ENCODE measurements at places on chromosomes 6 and 20. TPM values are rescaled to one million over a fixed set of nuclear protein-coding genes. Genes with fewer than 3 reads are reported as not detected.

GRCh38 chr6:64074981-64075380 lies 439.4 kb downstream of the PHF3 start:
- no peak overlapping the region for H3K4me3 ChIP-seq
- DNase-seq = no peak
- H3K36me3 ChIP-seq = no peaks in the 10 kb centered on the region
- H3K27ac ChIP-seq = no peak overlapping the region

The NMBR gene
- total RNA-seq = not detected

The HRH3 gene
- total RNA-seq = not detected

- H3K27ac ChIP-seq = no peak overlapping the region
- no peak overlapping the region for H3K4me3 ChIP-seq
- H3K4me1 ChIP-seq = peaks cover 24% of the 10 kb centered on the region
- DNase-seq = no peak
- no peaks in the 10 kb centered on the region for H3K36me3 ChIP-seq
- H3K27me3 ChIP-seq = no peaks in the 10 kb centered on the region
Observed at GRCh38 chr6:25061289-25061936, 125.7 kb upstream of the RIPOR2 start.

The GUCA1A gene
- total RNA-seq = not detected

The BANF2 gene
- total RNA-seq = not detected

- peaks cover 2% of the 10 kb centered on the region for H3K27me3 ChIP-seq
- H3K4me1 ChIP-seq = no peaks in the 10 kb centered on the region
- no peak overlapping the region for H3K27ac ChIP-seq
- no peaks in the 10 kb centered on the region for H3K36me3 ChIP-seq
- H3K4me3 ChIP-seq = no peak overlapping the region
Observed at GRCh38 chr6:125129354-125129753, 24.2 kb upstream of the TPD52L1 start.

The MUC22 gene
- total RNA-seq = not detected

DNA sequence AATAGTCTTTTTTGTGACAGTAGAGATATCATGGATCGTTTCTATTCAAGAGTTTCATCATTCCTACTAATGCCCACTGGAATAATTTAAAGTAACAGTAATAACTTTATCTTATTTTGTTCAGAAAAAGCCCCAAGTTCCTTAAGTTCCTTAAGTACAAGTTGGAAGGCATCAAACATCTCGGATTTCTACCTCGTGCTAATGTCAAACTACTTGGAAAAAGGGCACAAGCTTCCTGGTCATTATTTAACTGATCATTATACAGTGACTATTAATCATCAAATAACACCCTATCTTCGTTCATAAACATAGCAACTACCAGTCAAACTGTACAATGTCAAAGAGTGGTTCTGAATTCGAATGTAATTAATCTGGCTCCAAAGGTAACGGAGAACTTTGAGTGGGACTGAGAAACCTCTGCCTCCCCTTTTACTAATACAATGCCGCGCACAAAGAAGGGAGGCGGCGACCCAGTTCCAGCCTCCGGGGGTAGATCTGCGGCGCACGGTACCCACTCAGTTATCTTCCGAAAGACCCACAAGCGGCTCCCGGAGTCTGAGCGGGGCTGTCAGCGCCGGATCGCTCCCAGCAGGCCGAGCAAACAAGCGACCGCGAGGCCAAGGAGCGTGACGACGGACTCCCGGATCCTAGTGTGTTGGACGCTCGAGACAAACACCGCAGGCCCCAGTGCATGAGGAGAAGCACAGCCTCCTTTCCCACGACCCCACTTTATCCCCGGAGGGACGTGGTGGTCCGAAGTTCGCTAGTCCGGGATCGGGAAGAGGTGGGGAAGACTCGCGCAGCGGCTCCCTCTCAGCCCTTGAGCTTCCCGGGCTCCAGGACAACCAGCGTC lies 716 bp downstream of the SHPRH start:
- H3K27me3 ChIP-seq = no peaks in the 10 kb centered on the region
- peaks cover 34% of the 10 kb centered on the region for H3K4me1 ChIP-seq
- H3K36me3 ChIP-seq = peaks cover 3% of the 10 kb centered on the region
- H3K4me3 ChIP-seq = peak overlapping the region; percentile 94
- DNase-seq = peak; percentile 45
- peak overlapping the region; percentile 85 for H3K27ac ChIP-seq

- H3K27me3 ChIP-seq = peaks cover 8% of the 10 kb centered on the region
- H3K36me3 ChIP-seq = no peaks in the 10 kb centered on the region
- no peaks in the 10 kb centered on the region for H3K4me1 ChIP-seq
- no peak for DNase-seq
Observed at GRCh38 chr6:75467284-75467683, 26.3 kb downstream of the FILIP1 start.

The NCOA6 gene
- total RNA-seq = 29.8 TPM

GRCh38 chr20:58327211-58327610 lies 17.7 kb downstream of the RAB22A start:
- DNase-seq = no peak
- peaks cover 17% of the 10 kb centered on the region for H3K4me1 ChIP-seq
- no peak overlapping the region for H3K4me3 ChIP-seq
- peaks cover 24% of the 10 kb centered on the region for H3K36me3 ChIP-seq
- H3K27me3 ChIP-seq = no peaks in the 10 kb centered on the region
- H3K27ac ChIP-seq = no peak overlapping the region

DNA sequence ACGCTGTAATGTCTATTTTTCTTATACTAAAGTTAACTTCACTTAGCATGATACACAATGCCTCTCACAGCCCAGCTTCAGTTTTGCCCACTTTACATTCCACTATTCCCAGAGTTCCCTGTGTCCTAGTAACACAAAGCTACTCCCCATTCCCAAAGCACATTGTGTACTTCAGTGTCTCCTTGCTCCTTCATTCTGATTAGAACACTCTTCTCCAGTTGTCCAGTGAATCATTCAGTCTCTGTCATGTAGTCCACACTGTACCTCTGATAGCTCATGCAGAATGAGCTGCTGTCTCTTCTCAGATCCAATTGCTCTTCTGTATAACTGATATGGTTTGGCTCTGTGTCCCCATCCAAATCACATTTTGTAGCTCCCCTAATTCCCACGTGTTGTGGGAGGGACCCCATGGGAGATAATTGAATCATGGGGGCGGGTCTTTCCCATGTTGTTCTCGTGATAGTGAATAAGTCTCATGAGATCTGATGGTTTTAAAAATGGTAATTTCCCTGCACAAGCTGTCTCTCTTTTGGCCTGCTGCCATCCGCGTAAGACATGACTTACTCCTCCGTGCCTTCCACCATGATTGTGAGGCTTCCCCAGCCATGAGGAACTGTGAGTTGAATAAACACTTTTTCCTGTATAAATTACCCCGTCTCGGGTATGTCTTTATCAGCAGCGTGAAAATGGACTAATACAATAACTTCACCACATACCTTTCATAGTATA lies 2.1 kb upstream of the TMX4 start:
- H3K36me3 ChIP-seq = peaks cover 4% of the 10 kb centered on the region
- no peak overlapping the region for H3K4me3 ChIP-seq
- peaks cover 17% of the 10 kb centered on the region for H3K4me1 ChIP-seq
- DNase-seq = no peak

- no peak overlapping the region for H3K27ac ChIP-seq
- H3K27me3 ChIP-seq = no peaks in the 10 kb centered on the region
- H3K4me1 ChIP-seq = peaks cover 9% of the 10 kb centered on the region
- no peak for DNase-seq
- no peak overlapping the region for H3K4me3 ChIP-seq
Observed at GRCh38 chr6:13589801-13590200, 15.4 kb downstream of the SIRT5 start.

DNA sequence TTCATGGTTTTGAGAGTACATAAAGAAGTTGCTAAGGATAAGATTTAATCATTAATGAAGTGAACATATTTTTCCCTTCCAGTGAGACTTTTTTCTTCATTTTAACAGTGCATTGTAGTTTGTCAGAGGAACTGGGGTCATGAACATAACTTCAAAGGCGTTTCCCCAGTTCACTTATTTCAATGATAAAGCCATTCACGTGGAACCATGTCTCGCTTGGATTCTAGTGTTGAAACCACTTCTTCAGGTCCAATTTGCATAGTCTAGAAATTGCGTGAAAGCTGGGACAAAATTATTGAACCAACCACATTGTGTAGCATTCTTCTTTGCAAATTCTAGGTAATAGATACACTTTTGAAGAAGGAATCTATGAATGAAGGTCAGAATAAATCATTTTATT lies 197.0 kb downstream of the CLIC5 start:
- peaks cover 12% of the 10 kb centered on the region for H3K36me3 ChIP-seq
- H3K4me1 ChIP-seq = peaks cover 44% of the 10 kb centered on the region
- DNase-seq = no peak

The CMTR1 gene
- total RNA-seq = 97.7 TPM

- peaks cover 4% of the 10 kb centered on the region for H3K36me3 ChIP-seq
- H3K4me1 ChIP-seq = peaks cover 34% of the 10 kb centered on the region
- no peak overlapping the region for H3K4me3 ChIP-seq
- DNase-seq = no peak
- H3K27me3 ChIP-seq = no peaks in the 10 kb centered on the region
Observed at GRCh38 chr20:20457392-20458126, 89.7 kb downstream of the INSM1 start.

DNA sequence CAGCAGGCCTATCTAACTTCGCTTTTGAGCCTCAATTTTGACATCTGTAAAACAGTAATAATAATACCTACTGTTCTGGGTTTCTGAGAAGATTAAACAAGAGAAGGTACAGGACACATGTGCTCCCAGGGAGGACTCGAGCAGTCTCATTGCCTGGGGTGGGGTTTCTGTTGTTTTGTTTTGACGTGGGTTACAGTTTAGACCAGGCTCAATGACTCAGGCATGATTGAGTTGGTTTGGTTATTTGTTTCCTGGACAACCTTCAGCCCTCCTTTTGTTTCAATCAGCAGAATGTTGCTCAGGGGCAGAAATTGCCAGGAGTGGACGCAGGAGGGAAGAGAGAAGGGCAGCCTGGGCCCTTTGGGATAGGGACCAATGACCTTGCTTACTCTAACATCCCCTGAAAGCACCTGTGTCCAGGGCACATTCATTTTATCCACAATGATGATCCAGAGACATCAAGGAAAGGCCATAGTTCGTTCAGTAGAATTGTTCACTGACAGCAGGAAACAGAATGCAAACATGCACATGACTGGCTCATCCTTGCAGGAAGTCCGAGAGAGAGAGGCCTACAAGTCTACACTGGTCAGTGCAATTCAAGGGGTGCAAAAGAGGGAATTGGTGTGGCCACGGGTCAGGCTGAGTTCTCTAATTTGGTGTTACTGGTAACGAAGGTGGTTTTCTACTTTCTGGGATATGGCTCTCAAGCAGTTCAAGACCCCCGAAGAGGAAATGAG lies 74.5 kb upstream of the MRPS10 start:
- H3K27ac ChIP-seq = peak overlapping the region; percentile 89
- H3K4me1 ChIP-seq = peaks cover 70% of the 10 kb centered on the region
- H3K27me3 ChIP-seq = no peaks in the 10 kb centered on the region
- H3K4me3 ChIP-seq = no peak overlapping the region
- peak; percentile 56 for DNase-seq
- H3K36me3 ChIP-seq = peaks cover 45% of the 10 kb centered on the region

- no peak for DNase-seq
- no peaks in the 10 kb centered on the region for H3K27me3 ChIP-seq
- H3K27ac ChIP-seq = peak overlapping the region; percentile 91
- H3K4me3 ChIP-seq = no peak overlapping the region
- peaks cover 97% of the 10 kb centered on the region for H3K4me1 ChIP-seq
Observed at GRCh38 chr20:51532577-51533191, 9.8 kb downstream of the NFATC2 start.

DNA sequence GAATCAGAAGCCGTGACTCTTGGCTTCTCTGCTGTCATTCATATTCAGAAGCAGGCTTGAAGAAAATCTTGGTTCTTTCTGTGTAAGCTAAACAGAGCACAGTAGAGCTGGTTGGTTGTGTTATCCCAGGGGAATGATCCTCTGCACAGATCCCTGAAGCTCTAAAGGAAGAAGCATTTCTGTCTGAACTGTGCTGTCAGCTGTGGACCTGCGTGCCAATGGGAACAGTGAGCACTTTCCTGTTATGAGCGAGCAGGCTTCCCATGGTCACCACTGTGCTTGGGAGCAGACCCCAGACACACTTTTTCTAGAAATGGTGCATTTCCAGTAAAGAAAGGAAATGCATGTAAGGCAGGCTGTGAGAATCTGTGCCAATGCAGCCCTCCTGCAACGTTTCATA lies 490.2 kb downstream of the EPM2A start:
- no peak overlapping the region for H3K27ac ChIP-seq
- no peak overlapping the region for H3K4me3 ChIP-seq
- H3K27me3 ChIP-seq = no peaks in the 10 kb centered on the region
- no peak for DNase-seq
- no peaks in the 10 kb centered on the region for H3K36me3 ChIP-seq

DNA sequence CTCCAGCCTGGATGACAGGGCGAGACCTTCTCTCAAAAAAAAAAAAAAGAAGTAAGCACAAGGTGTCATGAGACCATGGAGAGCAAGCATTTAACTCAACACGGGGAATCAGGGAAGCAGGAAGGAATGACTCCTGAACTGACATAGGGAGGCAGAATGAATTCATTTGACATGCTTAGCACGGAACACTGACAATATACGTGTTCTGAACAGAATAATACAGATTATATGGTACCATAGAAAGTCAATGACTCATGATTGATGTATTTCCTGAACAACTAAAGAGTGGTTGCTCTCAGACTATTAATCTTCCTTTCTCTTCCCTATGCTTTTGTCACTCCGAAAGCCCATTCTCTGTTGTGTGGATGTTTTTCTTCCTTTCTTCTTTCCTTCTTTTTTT lies 20.7 kb upstream of the ASIP start:
- H3K27me3 ChIP-seq = peaks cover 17% of the 10 kb centered on the region
- peaks cover 11% of the 10 kb centered on the region for H3K4me1 ChIP-seq

The TREM1 gene
- not detected for total RNA-seq

DNA sequence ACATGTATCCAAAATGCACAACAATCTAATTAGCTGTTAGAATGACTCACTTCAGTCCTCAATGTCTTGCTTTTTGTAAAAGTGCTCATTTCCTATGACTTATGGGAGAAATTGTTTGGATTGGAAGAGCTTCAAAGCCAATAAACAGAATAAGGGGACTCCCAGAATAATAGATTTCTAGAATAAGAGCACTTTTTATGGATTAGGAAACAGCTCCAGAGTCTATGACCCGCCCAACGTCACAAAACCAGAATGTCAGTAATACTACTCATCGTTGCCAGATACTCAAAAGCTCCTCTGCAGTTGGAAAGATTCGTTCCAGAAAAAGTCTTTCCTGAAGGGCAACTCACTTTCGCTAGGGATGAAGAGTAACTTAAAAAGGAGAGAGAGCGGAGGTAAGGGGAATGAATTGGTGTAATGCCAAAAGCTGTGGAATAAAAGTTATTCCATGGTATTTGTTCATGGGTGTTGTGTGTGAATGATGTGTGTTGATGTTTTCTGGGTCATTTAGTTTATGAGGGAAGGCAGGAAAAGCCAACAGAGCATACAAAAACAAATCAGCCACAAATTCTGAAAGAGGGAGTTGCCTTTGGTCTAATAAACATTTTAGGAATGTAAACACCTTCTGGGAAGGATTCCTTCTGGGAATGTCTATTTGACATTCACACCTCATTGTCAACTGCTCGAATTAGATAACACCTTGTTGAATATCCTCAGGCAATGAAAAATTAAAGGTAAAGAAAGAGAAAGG lies 64.6 kb downstream of the SYNE1 start:
- H3K4me3 ChIP-seq = no peak overlapping the region
- DNase-seq = no peak
- H3K27ac ChIP-seq = no peak overlapping the region
- H3K4me1 ChIP-seq = no peaks in the 10 kb centered on the region
- H3K36me3 ChIP-seq = no peaks in the 10 kb centered on the region
- H3K27me3 ChIP-seq = peaks cover 4% of the 10 kb centered on the region
